ENCODE measurements at places on chromosomes 1 and 21.

- DNase-seq, result no peak
These were observed 398.9 kb upstream of the PLXNA2 start for GRCh38 chr1:208643005-208643597.

- peak; percentile 35 for DNase-seq
These were observed 51.0 kb downstream of the COL18A1 start for GRCh38 chr21:45455674-45456583.

GRCh38 chr1:116844775-116845174 lies 64.9 kb upstream of the PTGFRN start:
- no peak for DNase-seq

- DNase-seq, result no peak
These were observed 15.6 kb downstream of the SLFNL1 start for GRCh38 chr1:41005876-41006275.

GRCh38 chr1:224929335-224930237 lies at the start of gene DNAH14:
TSS of gene DNAH14 (plus strand) at chr1:224929675. CDS start at chr1:224952703, 23,028 bp downstream.
- peak; percentile 66 for DNase-seq

All from heart left ventricle (tissue), 16 donors.